ENCODE measurements at places on chromosomes 6 and 20. TPM values are rescaled to one million over a fixed set of nuclear protein-coding genes. Genes with fewer than 3 reads are reported as not detected.

GRCh38 chr6:13336553-13336952 lies 8.2 kb upstream of the TBC1D7 start:
- H3K4me1 ChIP-seq: peaks cover 13% of the 10 kb centered on the region
- no peaks in the 10 kb centered on the region for H3K27me3 ChIP-seq
- no peak overlapping the region for H3K4me3 ChIP-seq
- no peak overlapping the region for H3K27ac ChIP-seq
- DNase-seq: peak; percentile 85

DNA sequence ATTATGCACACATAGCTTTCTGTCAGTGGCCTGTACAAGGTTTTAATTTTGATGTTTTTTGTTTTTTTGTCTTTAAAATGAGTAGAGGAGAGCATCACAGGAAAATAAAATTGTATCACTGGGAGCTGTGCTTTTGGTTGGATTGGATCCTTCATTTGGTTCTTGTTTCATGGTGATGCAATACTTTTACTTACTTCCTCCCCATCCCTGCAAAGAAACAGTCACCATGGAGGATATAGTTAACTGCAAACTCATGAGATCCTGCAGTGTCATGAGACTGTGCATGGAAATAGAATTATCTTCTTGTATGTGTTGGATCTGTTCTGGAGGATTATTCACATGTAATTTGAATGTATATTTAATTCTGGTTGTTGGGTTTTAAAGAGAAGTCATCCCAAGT lies 122.3 kb downstream of the JARID2 start:
- H3K27ac ChIP-seq: no peak overlapping the region
- no peak for DNase-seq
- H3K27me3 ChIP-seq: no peaks in the 10 kb centered on the region
- no peaks in the 10 kb centered on the region for H3K4me1 ChIP-seq
- no peaks in the 10 kb centered on the region for H3K36me3 ChIP-seq

GRCh38 chr6:10655508-10656055 lies 38.8 kb downstream of the C6orf52 start:
- H3K4me1 ChIP-seq: no peaks in the 10 kb centered on the region
- no peaks in the 10 kb centered on the region for H3K36me3 ChIP-seq
- no peak overlapping the region for H3K4me3 ChIP-seq
- DNase-seq: no peak
- H3K27me3 ChIP-seq: peaks cover 9% of the 10 kb centered on the region

DNA sequence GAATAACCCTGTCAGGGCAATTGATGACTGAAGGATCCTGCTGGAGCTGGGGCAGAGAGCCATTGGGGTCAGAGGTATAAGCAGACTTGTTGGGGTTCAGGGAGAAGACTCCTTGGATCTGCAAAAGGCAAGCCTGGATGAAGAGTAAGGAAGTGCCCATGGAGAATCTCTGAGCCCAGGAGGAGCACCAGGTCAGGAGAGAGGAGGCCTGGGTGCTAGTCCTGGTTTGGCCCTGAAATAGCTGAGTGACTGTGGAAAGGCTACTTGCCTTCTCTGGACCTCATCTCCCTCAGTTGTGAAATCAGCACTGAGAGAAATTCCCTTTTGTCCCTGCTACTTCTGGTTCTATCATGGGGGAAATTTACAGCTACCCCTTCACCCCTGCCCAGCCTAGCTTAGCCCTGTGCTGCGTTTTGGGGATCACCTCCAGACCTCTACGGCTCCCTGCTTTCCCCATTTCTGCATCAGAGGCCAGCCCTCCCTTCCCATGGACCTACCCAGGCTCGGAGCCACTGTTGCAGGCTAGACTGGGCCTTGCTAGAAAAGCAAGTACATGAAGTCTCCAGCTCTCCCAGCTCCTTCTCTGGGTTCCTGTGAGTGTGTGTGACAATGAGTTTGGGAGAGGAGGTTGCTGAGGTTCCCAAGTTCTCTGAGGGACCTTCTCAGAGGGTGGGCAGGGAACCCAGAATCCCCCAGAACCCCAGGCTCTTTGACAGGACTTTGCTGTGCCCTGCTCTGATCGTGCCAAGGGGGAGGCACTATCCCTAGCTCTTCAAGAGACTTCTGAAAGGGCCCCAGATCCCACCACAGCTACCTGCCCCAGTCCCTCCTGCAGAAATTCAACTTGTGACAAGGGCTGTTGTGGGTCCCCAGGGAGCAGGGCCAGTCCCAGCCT lies 2.3 kb upstream of the NCR2 start:
- no peaks in the 10 kb centered on the region for H3K36me3 ChIP-seq
- no peak overlapping the region for H3K27ac ChIP-seq
- H3K4me3 ChIP-seq: no peak overlapping the region
- peaks cover 6% of the 10 kb centered on the region for H3K27me3 ChIP-seq

- no peaks in the 10 kb centered on the region for H3K4me1 ChIP-seq
- no peak overlapping the region for H3K4me3 ChIP-seq
- H3K27me3 ChIP-seq: no peaks in the 10 kb centered on the region
- H3K36me3 ChIP-seq: no peaks in the 10 kb centered on the region
Measured at GRCh38 chr6:42239333-42239732, 21.7 kb upstream of the MRPS10 start.

DNA sequence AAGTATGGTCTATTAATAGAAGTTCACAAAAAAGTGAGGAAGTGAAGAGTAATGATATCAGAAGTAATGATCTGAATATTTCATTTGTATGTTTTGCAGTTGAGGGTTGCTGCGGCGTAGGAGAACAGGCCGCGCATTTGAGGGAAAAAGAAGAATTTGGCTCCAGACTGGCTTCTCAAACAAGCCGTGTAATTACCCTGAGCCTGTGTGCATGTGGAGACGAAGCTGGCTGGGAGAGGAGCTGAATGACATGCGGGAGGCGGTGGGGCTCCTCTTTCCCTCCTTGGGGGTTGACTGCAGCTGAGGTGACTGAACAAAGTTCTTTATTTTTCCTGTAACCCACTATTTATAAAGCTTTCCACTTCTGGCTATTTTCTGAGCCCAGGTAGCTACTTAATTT lies 115.5 kb upstream of the AFDN start:
- H3K4me3 ChIP-seq: no peak overlapping the region
- no peak overlapping the region for H3K27ac ChIP-seq
- no peaks in the 10 kb centered on the region for H3K4me1 ChIP-seq
- no peak for DNase-seq

- H3K4me1 ChIP-seq: no peaks in the 10 kb centered on the region
- no peak overlapping the region for H3K27ac ChIP-seq
- H3K27me3 ChIP-seq: peaks cover 2% of the 10 kb centered on the region
- no peak overlapping the region for H3K4me3 ChIP-seq
Measured at GRCh38 chr20:59576216-59576953, 28.0 kb upstream of the PHACTR3 start.

- no peaks in the 10 kb centered on the region for H3K4me1 ChIP-seq
- no peak overlapping the region for H3K27ac ChIP-seq
- H3K36me3 ChIP-seq: no peaks in the 10 kb centered on the region
- no peaks in the 10 kb centered on the region for H3K27me3 ChIP-seq
Measured at GRCh38 chr20:46934746-46935287, 40.2 kb downstream of the EYA2 start.

- H3K4me1 ChIP-seq: no peaks in the 10 kb centered on the region
- H3K27ac ChIP-seq: no peak overlapping the region
- no peaks in the 10 kb centered on the region for H3K36me3 ChIP-seq
- no peak overlapping the region for H3K4me3 ChIP-seq
- H3K27me3 ChIP-seq: no peaks in the 10 kb centered on the region
- no peak for DNase-seq
Measured at GRCh38 chr6:70133246-70133645, 169.6 kb downstream of the COL9A1 start.

DNA sequence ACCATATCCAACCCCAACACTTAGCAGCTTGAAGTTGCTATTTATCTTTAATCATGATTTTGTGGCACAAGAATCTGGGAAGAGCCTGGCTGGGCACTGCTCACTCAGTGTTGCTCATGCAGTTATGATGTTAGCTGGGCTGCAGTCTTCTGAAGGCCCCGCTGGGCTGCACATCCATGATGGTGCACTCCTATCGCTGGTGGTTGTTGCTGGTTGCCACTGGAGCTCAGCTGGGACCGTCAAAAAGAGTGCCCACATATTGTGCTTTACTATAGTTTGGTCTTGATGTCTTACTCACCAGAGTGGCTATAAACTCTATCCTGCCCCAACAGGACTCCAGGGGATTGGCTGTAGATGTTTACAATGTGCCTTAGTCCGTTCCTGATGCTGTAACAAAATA lies 137.8 kb downstream of the PCSK2 start:
- no peak overlapping the region for H3K27ac ChIP-seq
- H3K27me3 ChIP-seq: no peaks in the 10 kb centered on the region
- no peak for DNase-seq
- H3K4me1 ChIP-seq: no peaks in the 10 kb centered on the region
- no peaks in the 10 kb centered on the region for H3K36me3 ChIP-seq

DNA sequence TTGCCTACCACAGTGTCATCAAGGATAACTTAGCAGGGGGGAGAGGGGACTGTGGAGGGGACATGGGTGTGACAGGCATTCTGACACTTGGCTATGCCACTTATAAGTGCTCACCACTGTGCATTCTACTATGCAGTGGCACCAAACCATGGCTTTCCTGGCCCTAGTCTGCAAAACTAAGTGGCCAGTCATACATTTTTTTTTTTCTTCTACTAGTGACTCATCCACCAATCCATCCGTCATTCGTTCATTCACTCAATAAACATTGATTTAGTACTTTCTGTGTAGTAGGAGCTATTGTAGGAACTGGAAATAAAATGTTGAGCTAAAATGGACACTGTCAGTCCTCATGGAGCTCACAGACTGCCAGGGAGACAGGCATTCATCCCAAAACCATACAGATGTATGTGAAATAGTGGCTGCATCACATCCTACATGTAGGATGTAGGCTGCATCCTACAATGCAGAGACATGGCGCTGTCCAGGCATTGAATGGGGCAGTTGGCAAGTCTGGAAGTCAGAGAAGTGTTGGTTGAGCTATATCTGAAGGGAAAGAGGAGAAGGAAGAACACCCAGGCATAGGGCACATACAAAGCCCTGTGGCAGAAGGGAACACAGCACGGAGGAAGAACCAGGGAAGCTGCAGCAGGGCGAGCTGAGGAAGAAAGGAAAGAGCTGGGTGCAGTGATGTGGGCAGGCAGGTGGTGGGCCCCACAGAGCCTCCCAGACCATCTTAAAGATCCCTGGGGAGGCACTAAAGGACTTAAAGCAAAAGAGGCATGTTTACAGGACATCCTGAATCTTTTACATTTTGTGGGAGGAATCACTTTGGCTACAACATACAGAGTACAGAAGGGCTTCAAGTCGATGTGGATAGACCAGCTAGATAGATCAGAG lies 224.4 kb downstream of the UST start:
- DNase-seq: no peak
- peaks cover 11% of the 10 kb centered on the region for H3K27me3 ChIP-seq
- H3K27ac ChIP-seq: no peak overlapping the region
- H3K4me3 ChIP-seq: no peak overlapping the region
- H3K4me1 ChIP-seq: no peaks in the 10 kb centered on the region

- no peaks in the 10 kb centered on the region for H3K27me3 ChIP-seq
- no peak overlapping the region for H3K4me3 ChIP-seq
- H3K27ac ChIP-seq: no peak overlapping the region
- no peaks in the 10 kb centered on the region for H3K4me1 ChIP-seq
- DNase-seq: no peak
- no peaks in the 10 kb centered on the region for H3K36me3 ChIP-seq
Measured at GRCh38 chr6:159030168-159030567, 14.6 kb downstream of the TAGAP start.

- no peaks in the 10 kb centered on the region for H3K27me3 ChIP-seq
- no peaks in the 10 kb centered on the region for H3K4me1 ChIP-seq
- no peak overlapping the region for H3K27ac ChIP-seq
- no peak overlapping the region for H3K4me3 ChIP-seq
- no peaks in the 10 kb centered on the region for H3K36me3 ChIP-seq
Measured at GRCh38 chr6:156427345-156427744, 349.8 kb upstream of the ARID1B start.

GRCh38 chr20:60968853-60969720 lies 283.0 kb upstream of the CDH4 start:
- no peaks in the 10 kb centered on the region for H3K36me3 ChIP-seq
- H3K27ac ChIP-seq: no peak overlapping the region
- no peaks in the 10 kb centered on the region for H3K4me1 ChIP-seq

GRCh38 chr20:19758133-19758500 lies at the start of gene RIN2:
RIN2 (plus strand) TSS chr20:19758258; CDS start chr20:19889602, 131,344 bp downstream.
- H3K27me3 ChIP-seq: no peaks in the 10 kb centered on the region
- no peaks in the 10 kb centered on the region for H3K36me3 ChIP-seq
- DNase-seq: no peak
- H3K4me3 ChIP-seq: peak within 1 kb of the TSS; percentile 77
- peak within 1 kb of the TSS; percentile 54 for H3K27ac ChIP-seq

DNA sequence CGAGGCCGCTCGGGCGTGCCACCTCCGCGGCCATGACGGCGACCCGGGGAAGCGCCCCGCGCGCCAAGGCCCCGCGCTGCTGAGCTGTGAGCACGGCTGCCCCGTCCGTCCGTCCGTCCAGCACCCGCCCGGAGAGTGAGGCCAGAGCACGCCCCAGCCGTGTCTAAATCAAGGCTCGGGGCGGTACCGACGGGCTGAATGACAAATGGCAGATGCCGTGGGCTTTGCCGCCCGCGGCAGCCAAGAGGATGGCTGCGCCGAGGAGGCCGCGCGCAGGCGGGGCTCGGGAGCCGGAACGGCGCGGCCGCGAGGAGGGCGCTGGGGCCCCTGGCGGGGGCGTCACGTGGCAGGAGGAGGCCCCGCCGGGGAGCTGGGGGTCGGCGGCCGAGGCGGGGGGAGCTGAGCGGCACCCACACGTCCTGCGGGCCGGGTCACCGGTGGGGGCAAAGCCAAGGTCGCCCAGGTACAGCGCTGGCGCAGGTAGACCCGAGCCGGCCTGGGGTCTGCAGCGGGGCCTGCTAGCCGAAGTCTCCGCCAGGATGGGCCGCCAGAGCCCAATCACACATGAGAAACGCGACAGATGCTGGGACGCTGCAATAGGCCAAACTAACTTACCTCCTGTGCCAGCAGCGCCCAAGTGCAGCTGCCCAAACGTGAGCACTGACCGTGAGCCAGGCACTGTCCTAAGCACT lies at the start of gene PLAGL1:
Gene PLAGL1 (minus strand): TSS at position 140 of the 692 bp plus-strand sequence. CDS start 60,123 bp downstream, outside the sequence.
- peaks cover 5% of the 10 kb centered on the region for H3K27me3 ChIP-seq
- peak within 1 kb of the TSS; percentile 8 for H3K27ac ChIP-seq
- peak; percentile 57 for DNase-seq
- H3K4me3 ChIP-seq: peak within 1 kb of the TSS; percentile 66

- no peak overlapping the region for H3K4me3 ChIP-seq
- no peaks in the 10 kb centered on the region for H3K36me3 ChIP-seq
- H3K27me3 ChIP-seq: no peaks in the 10 kb centered on the region
- DNase-seq: no peak
- no peak overlapping the region for H3K27ac ChIP-seq
Measured at GRCh38 chr6:166437661-166438060, 54.9 kb upstream of the MPC1 start.

GRCh38 chr6:166446146-166446545 lies 63.4 kb upstream of the MPC1 start:
- H3K27ac ChIP-seq: no peak overlapping the region
- no peaks in the 10 kb centered on the region for H3K27me3 ChIP-seq
- H3K4me3 ChIP-seq: no peak overlapping the region
- H3K4me1 ChIP-seq: no peaks in the 10 kb centered on the region
- peaks cover 35% of the 10 kb centered on the region for H3K36me3 ChIP-seq

THEMIS gene
- not detected for total RNA-seq

SRSF6 gene
- total RNA-seq: 153 TPM

GRIK2 gene
- not detected for total RNA-seq

ATP6V1G2 gene
- 0.84 TPM for total RNA-seq

IP6K3 gene
- total RNA-seq: not detected

FAM162B gene
- not detected for total RNA-seq

MTFR2 gene
- total RNA-seq: 7.4 TPM

LHFPL5 gene
- total RNA-seq: not detected

SLC22A3 gene
- not detected for total RNA-seq

CALHM6 gene
- total RNA-seq: not detected

SUMO4 gene
- 2.6 TPM for total RNA-seq
